ENCODE measurements at places on chromosomes 7 and 10. TPM values are rescaled to one million over a fixed set of nuclear protein-coding genes. Genes with fewer than 3 reads are reported as not detected.

Gene OR2F2
- total RNA-seq: not detected

GRCh38 chr7:140638173-140638791 is 2.3 kb downstream of the DENND2A start:
- peak; percentile 21 for DNase-seq
- H3K36me3 ChIP-seq: no peaks in the 10 kb centered on the region
- peaks cover 25% of the 10 kb centered on the region for H3K4me1 ChIP-seq
- H3K27me3 ChIP-seq: peaks cover 22% of the 10 kb centered on the region
- H3K27ac ChIP-seq: peak overlapping the region; percentile 78

- H3K27me3 ChIP-seq: no peaks in the 10 kb centered on the region
- peaks cover 85% of the 10 kb centered on the region for H3K4me1 ChIP-seq
- H3K27ac ChIP-seq: peak overlapping the region; percentile 96
- peak; percentile 53 for DNase-seq
These were observed 9.3 kb downstream of the NOD1 start for GRCh38 chr7:30469303-30469702.

DNA sequence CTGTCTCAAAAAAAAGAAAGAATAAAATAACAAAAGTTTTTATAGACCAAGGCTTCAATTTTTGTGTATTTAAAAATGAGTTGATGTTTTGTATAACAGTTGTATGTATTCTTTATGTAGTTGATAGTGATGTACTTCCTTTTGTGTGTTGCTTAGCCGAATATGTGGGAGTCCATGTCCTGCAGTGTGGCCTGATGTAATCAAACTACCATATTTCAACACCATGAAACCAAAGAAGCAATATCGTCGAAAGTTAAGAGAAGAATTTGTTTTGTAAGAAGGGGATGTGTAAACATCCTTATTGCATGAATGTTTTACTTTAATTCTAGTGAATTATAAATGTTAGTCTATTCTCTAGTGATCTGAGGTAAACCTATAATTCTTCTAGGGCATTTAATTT is 56.6 kb downstream of the MPLKIP start:
- H3K4me3 ChIP-seq: no peak overlapping the region
- no peak overlapping the region for H3K27ac ChIP-seq
- H3K36me3 ChIP-seq: no peaks in the 10 kb centered on the region
- no peaks in the 10 kb centered on the region for H3K27me3 ChIP-seq

DNA sequence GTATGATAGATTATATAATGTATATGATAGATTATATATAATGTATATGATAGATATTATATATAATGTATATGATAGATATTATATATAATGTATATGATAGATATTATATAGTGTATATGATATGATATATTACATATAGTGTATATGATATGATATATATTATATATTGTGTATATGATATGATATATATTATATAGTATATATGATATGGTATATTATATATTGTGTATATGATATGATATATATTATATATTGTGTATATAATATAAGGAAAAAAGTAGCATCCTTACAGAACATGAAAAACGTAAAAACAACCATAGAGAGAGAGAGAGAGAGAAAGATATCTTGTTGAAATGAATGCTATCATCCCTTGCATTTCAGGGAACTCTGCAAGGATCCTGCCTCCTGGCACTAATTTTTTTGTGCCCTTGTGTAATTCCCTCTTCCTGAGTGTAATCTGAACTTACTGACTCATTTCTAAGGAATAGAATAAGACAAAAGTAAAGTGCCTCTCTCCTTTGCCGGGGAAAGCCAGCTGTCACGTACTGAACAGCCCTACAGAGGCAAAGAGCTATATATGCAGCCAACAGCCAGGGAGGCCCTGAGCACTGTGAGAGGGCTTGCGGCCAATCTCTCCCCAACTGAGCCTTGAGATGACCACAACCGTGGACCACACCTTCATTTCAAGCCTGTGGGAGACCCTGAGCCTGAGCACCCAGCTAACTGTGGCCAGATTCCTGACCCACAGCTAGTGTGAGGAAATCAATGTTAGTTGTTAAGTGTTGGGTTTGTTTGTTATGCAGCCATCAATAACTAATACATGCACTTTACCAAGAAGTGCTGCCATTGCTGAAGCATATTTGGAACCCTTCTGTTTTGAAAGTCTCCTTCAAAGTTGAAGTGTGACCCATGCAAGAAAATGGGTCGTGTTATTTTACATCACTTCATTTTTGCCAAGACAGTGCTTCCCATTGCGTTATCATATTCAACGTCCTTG is 61.1 kb upstream of the EZH2 start:
- H3K27me3 ChIP-seq: no peaks in the 10 kb centered on the region
- no peak overlapping the region for H3K4me3 ChIP-seq
- no peak overlapping the region for H3K27ac ChIP-seq
- no peaks in the 10 kb centered on the region for H3K36me3 ChIP-seq
- H3K4me1 ChIP-seq: peaks cover 7% of the 10 kb centered on the region
- DNase-seq: no peak

- H3K27me3 ChIP-seq: no peaks in the 10 kb centered on the region
- H3K4me1 ChIP-seq: peaks cover 22% of the 10 kb centered on the region
- peak; percentile 4 for DNase-seq
- no peak overlapping the region for H3K4me3 ChIP-seq
These were observed 33.8 kb downstream of the KCNH2 start for GRCh38 chr7:150944066-150945042.

All from tibial nerve (tissue), 4 donors.